ENCODE measurements at places on chromosomes 13 and 19.

- DNase-seq = no peak
These were observed 32.3 kb downstream of the TSSK6 start for GRCh38 chr19:19482809-19483596.

DNA sequence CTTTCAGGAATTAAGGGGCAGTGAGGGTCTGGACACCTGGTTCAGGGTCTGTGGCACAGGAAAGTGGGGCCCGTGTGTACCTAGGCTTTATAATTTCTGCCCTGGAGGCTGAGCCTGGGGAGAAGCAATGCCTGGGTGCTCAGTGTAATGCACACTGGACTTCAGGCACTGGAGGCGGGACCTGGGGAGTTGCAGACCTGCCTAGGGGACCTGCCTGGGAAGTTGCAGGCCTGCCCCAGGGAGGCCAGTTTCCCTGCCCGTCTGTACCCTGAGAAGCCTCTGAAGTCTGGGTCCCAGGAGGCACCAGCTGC lies 2.5 kb upstream of the TMEM59L start:
- DNase-seq = no peak

DNA sequence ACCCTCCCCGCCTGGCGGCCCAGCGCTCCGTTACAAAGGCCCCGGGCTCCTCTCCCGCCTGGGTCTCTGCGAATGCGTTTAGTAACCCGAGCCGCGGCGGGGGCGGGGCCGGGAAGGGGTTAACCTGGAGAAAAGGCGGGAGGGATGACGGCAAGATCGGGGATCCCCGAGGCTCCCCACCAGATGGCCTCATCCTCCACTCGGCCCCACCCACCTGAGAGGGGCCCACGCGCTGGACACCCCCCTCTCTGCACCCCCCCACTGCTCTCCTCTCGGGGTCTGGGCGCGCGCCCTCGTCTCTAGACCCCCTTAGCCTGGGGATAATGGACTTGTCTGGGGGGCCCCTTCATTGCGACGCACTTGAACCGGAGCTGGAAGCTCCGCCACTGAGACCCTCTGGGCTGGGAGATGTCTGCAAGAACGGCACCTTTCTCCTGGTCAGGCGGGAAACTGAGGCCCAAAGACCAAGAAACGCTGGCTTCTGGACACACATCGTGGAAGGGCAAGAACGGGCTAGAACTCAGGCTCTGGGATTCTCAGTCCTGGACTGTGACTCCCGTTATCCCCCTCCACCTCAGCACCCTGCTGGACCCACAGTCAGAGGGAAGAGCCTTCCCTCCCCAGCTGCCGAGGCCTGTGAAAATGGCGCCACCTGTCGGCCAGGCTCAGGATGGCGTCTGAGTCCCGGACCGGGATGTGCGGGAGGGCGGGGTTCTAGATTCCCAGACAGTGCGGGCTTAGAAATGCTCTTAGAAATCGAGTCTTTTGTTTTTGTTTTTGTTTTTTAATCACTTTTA lies 2.9 kb upstream of the LTBP4 start:
- peak; percentile 72 for DNase-seq

GRCh38 chr19:6800991-6801484 lies 28.5 kb downstream of the VAV1 start:
- no peak for DNase-seq

- DNase-seq = no peak
These were observed 147.1 kb downstream of the DNAJC15 start for GRCh38 chr13:43170506-43170905.

- no peak for DNase-seq
These were observed 67.5 kb downstream of the COL4A1 start for GRCh38 chr13:110239280-110240125.

DNA sequence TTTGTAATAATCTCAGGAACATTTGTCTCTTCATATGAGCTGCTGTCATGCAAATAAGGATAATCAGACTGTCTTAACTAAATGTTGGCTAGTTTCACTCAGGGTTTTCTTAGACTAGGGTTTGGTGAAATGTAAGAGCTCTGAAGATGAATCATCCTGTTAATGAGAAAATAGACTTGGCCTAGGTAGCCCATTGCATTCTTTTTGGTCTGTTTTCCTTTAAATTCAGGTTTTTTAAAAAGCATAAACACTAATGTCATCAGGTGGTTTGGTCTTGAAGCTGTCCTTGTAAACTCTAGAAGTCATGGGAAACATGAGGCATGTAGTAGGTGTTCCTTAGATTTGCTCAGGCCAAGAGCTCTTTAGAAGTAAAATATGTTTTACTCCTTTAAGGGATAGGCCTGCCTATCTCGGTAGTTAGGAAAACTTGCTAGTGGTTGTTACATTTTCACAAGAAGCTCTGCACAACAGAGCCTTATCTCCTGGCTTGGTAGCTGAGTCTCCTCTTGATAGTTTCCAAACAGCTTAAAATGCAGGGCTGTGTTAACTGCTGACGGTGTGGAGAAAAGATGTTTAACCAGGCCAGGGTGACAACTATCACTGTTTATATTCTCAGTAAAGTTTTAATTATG lies 62.0 kb upstream of the C1QTNF9B start:
- DNase-seq = no peak

DNA sequence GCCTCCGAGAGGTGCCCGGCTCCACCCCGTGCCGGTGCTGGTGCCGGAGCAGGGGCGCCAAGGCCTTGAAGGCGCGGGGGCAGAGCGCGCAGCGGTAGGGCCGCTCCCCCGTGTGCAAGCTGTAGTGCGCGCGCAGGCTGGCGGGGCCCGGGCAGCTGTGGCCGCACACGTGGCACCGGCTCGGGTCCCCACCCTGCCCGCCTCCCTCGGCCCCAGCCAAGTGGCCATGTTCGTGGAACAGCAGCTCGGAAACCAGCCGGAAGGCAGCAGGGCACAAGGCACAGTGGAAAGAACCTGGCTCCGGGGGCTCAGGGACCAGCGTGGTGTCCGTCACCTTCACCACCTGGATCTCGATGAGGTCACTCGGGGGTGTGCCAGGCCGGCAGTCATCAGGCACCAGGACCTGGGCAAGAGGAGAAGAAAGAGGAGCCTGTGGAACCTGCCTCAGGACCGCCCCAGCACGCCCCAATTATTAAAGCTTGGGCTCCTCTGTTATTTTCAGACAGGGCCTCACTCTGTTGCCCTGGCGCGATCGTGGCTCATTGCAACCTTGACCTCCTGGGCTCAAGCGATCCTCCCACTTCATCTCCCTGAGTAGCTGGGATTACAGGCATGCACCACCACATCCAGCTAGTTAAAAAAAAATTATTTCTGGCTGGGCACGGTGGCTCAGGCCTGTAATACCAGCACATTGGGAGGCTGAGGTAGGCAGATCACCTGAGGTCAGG lies 2.0 kb downstream of the ZNF784 start:
- DNase-seq = no peak

- DNase-seq = no peak
These were observed 595.4 kb downstream of the DIAPH3 start for GRCh38 chr13:59568306-59568705.
